ENCODE measurements at places on chromosomes 13 and 19.

DNA sequence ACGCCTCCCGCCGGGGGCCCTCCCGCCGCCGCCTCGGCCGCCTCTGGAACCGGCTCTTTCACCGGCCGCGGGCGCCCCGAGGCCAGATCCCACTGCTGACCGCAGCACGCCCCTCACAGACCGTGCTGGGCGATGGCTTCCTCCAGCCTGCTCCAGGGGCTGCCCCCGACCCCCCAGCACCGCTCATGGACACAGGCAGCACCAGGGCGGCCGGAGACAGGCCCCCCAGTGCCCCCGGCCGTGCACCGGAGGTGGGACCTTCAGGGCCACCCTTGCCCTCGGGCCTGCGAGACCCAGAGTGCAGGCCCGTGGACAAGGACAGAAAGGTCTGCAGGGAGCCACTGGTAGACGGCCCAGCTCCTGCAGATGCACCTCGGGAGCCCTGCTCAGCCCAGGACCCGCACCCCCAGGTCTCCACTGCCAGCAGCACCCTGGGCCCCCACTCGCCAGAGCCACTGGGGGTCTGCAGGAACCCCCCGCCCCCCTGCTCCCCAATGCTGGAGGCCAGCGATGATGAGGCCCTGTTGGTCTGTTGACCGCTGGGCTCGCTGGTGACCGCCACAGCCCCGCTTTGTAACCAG lies 13.0 kb downstream of the LRP3 start:
- DNase-seq = no peak

DNA sequence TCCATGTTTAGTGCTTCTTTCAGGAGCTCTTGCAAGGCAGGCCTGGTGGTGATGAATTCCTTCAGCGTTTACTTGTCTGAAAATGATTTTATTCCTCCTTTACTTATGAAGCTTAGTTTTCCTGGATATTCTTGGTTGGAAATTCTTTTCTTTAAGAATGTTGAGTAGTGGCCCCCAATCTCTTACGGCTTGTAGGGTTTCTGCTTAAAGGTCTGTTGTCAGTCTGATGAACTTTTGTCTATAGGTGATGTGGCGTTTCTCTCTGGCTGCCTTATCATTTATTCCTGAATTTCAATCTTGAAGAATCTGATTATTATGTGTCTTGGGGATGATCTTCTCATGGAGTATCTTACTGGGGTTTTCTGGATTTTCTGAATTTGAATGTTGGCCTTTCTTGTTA lies 26.0 kb downstream of the ZNF430 start:
- no peak for DNase-seq

DNA sequence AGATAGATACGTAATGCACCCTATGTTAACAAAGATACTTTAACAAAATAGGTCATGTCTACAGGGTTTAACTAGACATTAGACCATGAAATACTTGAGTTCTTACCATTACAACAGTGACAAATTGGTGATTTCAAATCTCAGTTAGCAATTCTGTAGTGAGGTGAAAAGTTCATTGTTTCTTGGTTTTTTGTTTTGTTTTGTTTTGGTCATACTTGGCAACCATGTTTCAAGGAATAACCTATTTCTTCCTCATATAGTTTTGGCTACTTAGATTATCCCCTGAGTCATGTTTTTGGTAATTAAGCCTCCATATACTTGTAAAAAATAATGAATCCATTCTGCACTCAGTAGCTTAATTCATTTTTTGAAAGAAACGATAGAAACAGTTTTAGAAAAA lies 1200.4 kb downstream of the DIAPH3 start:
- no peak for DNase-seq

- no peak for DNase-seq
These were observed 652 bp downstream of the POU4F1 start for GRCh38 chr13:78602561-78603239.

DNA sequence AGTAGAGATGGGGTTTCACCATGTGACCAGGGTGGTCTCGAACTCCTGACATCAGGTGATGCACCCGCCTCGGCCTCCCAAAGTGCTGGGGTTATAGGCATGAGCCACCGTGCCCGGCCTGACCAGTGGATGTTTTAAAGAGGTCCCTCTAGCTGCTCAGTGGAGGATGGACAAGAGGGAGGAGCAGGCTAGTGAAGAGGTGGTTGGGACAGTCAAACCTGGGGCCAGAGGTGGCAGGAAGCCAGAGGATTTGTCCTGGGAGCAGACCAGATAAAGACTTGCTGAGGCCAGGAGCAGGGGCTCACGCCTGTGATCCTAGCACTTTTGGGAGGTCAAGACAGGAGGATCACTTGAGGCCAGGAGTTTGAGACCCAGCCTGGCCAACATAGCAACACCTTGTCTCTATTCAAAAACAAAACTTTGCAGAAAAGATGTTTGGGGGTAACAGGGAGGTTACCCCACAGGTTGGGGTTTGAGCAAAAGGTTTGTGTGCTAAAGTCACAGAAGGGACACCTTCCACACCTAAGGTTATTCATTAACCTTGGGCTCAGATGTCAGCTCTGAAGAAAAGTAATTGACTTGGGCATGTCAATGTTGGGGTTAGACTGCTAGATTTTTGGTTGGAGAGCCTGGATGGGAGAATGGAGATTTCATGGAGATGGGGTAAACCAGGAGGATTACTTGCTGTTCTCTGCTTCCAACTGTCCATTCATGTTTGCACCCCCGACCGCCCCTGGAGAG lies 9.0 kb downstream of the BCAM start:
- DNase-seq = no peak

DNA sequence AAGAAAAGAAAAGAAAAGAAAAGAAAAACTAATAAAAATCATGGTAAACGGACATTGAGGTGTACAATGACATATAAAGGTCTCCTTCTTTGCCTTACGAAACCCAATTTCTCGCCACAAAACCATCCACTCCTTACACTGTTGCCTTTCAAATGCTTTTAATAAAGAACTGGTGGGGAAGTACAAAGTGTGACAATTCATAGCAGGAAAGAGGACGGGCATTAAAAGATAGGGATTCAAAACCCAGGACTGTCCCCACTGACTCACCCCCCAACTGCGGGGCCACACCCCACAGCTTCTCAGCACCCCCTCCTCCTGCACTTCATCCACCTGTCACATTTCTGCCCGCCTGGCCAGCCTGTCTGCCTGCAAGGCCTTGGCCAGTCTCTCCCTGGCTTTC lies 2.4 kb downstream of the MBD3L2B start:
- no peak for DNase-seq

DNA sequence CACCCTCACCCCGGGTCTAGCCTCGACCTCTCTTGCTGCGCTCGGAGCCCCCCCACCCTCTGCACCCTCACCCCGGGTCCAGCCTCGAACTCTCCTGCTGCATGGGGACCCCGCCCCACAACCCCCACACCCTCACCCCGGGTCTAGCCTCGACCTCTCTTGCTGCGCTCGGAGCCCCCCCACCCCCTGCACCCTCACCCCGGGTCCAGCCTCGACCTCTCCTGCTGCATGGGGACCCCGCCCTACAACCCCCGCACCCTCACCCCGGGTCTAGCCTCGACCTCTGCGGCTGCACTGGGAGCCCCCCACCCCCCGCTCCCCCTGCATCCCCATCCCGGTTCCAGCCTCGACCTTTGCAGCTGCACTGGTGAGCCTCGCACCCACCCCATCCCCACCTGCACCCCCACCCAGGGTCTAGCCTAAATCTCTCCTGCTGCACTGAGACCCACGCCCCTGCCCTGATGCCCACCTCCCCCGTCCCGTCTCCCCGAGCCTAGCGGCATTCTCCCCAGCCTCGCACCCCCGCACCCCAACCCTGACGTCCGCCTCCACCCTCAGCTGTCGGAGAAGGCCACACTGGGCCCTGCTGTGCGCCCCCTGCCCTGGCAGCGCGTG lies 1.8 kb downstream of the CFD start:
- no peak for DNase-seq

- DNase-seq = no peak
These were observed 8.1 kb upstream of the FPR3 start for GRCh38 chr19:51786646-51787494.

- no peak for DNase-seq
These were observed 33.6 kb upstream of the UBL3 start for GRCh38 chr13:29883941-29884518.

GRCh38 chr19:49637821-49638738 lies 1.9 kb downstream of the RRAS start:
- no peak for DNase-seq

DNA sequence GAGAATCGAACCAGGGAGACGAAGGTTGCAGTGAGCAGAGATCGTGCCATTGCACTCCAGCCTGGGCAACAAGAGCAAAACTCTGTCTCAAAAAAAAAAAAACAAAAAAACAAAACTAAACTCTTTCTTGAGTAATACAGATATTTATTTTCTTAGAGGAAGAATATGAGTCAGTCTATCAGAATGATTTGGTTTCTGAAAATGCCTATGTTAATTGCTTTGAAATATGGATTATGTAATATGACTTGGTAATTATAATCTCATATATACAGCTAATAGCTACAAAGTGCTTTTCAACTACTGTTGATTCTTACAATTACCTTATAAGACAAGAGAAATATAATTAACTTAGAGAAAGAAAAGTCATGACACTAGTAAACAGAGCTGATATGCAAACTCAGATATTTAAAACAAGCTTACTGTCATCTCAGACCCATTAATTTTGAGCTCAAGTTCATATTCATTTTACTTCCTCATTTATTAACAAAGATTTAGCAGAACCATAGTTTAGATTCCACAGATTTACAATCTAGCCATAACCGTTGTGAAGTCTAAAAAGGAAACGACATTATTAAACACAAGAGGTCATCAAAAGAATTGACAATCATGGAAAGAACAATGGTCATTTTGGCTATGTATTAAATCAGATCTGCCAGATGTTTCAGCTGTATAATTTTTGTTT lies 88.0 kb downstream of the TBC1D4 start:
- DNase-seq = no peak

Measured in activated CD8-positive, alpha-beta memory T cell treated with anti-CD3 and anti-CD28 coated beads, Interleukin-2, amount 50 U/mL, for 4 hours (primary cell).